ENCODE measurements at places on chromosomes 5 and 9. TPM values are rescaled to one million over a fixed set of nuclear protein-coding genes. Genes with fewer than 3 reads are reported as not detected.

DNA sequence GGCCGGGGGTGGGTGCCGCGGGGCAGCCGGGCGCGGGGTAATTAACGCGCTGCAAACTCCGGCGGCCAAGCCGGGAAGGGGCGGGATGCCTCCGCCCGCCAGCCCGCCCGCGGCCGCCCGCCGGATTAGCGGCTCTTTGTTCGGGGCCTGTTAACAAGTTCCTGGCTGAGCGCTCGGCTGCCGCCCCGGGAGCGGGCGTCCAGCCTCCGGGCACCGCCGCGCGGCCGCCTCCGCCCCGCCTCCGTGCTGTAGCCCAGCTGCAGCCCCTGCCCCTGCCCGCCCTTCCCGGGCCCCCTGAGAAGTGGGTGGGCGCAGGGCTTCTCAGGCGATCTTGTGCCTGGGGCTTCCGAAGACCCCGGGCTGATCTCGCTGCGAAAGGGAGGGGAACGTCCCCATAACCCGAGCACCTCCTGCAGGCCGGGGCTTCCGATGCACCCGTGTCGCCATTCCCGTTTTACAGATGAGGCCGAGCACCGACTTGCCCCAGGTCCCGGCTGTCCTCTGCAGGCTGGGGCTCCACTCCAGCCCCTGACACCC lies 7.5 kb downstream of the UNC5A start:
- peak; percentile 91 for DNase-seq

DNA sequence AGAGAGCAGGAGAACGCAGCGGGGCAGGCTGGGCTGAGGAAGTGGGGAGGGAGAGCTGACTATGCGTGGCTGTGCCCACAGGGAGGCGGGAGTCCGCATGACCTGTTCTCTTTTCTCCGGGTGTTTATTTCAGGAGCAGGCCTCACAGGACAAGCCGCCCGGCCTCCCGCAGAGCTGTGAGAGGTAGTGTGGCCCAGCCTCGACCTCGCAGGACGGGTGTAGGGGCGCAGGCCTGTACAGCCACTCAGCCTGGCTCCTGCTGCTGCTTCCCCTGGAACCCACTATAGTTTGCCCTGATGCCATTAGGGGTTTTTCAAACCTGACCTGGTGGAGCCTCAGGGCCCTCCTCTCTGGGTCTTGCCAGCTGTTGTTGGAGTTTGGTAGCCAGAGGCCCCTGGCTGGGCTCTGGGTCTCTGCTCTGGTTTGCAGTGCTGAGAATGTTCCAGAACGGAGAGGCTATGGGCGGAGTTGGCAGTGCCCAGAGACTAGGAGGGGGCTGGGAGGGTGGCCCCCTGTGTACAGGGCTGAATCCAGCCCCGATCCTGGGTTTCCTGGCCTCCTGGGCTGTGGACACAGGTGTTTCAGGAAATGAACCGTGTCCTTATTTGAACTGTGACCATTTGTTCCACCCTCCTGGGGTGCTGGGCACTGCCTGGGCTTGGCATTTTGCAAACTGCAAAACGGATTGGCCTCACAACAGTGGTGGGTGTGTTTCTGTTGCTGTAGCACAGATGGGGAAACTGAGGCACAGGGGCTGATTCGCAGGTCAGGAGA lies 78.8 kb downstream of the WNK2 start:
- DNase-seq: peak; percentile 45

- peak; percentile 87 for DNase-seq
Measured at GRCh38 chr5:38845526-38846378, at the start of gene OSMR. OSMR (plus strand) TSS chr5:38846012; CDS start chr5:38869045, 23,033 bp downstream.

DNA sequence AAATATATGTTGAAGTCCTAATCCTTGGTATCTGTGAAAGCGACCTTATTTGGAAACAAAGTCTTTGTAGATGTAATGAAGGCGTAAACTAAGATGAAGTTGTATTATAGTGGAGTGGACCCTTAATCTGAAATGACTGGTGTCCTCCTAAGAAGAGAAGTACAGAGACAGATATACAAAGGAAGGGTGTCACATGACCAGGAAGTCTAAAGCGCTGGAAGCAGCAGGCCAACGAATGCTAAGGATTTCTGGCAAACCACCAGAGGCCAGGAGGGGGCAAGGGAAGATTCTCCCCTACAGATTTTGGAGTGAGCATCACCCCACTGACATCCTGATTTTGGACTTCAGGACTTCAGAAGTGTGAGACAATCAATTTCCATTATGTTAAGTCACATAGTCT lies 162.4 kb downstream of the SLC12A2 start:
- DNase-seq: no peak

DNA sequence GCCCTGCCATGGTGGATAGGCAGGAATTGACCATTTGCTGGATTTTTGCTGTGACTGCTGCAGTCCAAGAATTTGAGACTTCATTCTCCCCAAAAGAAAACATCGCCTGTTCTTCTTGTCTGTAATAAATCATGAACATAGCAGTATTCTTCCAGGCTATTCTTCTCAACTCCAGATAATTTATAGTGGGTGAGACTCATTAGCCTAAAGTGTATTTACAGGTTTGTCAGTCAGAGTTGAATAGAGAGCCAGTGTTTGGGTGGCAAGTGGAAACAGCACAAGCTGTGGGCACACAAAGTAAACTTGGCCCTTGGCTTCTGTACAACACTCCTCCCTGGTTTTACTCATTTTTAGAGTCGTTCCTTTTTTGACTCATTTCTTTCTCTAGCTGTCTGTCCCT lies 128.2 kb upstream of the VCAN start:
- no peak for DNase-seq

DNA sequence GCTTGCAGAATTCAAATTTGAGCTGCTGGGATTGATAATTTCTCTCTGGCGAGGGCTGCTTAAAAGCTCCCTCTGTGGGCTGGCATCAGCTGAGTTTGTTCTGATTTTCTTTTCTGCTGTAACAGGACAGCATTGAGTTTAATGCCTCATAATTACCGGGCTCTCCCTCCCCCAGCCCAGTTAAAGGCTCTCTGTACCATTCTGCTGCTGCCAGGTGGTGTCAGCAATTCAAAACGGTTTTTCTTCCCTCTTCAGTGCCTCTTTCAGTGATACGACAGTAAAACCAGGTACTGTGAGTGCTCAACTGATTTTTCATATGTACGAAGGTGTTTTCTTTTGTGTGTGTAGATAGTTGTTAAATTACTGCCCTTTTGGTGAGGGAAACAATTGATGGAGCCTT lies 509.3 kb upstream of the CTNND2 start:
- no peak for DNase-seq

GRCh38 chr5:159883522-159883950 lies 32.7 kb upstream of the ADRA1B start:
- DNase-seq: no peak

- DNase-seq: peak; percentile 77
Measured at GRCh38 chr9:21434202-21435014, 5.8 kb upstream of the IFNA1 start.

POLR3G gene
- 7.9 TPM for total RNA-seq

DNAH5 gene
- total RNA-seq: 2.5 TPM

SH2D3C gene
- 0.74 TPM for total RNA-seq

FAM200C gene
- 2.7 TPM for total RNA-seq

SPINK6 gene
- not detected for total RNA-seq

RASEF gene
- total RNA-seq: 1.9 TPM

Measured in endodermal cell (in vitro differentiated cells).